ENCODE measurements at places on chromosomes 4 and X.

GRCh38 chr4:153729895-153730294, 29.9 kb downstream of the RNF175 start:
- DNase-seq: no peak

DNA sequence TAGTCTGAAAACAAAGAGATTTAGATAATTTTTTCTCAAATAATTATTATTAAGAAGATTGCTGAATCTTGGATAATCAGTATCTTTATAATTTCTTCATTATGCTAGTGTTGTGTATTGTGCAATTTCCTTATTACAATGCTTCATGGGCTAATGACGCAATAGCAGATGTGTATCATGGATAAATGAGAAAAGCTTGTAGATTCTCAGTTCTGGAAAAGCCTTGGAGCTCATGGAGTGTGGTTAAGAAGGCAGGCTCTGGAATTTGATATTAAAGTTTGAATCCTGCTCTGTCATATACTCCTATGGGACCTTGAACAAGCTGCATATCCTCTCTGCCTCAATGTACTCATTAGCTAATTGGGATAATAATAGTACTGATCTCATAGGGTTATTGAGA, 18.9 kb upstream of the CXCL8 start:
- DNase-seq: no peak

DNA sequence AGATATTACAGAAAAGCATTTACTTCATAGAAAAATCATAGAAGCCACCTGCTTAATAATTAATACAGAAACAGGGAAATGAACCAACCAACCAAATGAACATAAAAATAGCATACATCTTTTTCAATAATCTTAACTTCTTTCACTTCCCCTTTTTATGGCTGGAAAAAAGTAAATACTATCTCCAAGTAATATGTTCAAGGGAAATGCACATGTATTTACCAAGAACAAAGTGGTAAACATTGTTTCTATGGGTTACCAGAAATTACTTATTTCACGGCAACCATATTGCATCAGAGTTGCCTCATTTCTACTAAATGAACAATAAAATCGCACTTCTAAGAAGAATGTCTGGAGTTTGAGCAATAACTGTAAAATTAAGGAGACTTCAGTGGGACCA, 321.3 kb downstream of the TMA16 start:
- DNase-seq: no peak

DNA sequence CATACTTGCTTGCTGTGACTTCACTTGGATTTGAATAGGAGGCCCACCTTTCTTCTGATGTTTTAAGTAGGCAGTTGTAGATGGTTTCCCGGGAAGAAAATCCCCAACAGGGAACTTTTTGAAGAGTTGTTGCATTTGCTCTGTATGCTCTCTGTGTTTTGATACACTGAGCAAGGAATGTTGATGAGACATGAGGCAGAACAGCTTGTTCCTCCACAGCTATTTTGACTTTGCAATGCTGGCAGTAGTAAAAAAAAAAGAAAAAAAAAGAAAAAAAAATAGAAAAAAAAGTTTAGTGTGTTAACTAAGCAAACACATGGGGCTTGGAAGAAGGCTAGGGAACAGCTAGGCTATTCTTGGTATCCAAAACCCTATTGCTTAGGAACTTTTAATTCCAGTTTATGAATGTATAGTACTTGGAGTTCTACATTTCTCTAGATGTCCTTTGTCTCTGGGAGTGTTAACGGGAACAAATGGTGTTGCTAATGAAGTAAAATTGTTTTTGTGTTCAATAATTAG, 23.4 kb upstream of the PAQR3 start:
- DNase-seq: no peak

- no peak for DNase-seq
Measured at GRCh38 chr4:100224721-100225120, 34.5 kb upstream of the DDIT4L start.

DNA sequence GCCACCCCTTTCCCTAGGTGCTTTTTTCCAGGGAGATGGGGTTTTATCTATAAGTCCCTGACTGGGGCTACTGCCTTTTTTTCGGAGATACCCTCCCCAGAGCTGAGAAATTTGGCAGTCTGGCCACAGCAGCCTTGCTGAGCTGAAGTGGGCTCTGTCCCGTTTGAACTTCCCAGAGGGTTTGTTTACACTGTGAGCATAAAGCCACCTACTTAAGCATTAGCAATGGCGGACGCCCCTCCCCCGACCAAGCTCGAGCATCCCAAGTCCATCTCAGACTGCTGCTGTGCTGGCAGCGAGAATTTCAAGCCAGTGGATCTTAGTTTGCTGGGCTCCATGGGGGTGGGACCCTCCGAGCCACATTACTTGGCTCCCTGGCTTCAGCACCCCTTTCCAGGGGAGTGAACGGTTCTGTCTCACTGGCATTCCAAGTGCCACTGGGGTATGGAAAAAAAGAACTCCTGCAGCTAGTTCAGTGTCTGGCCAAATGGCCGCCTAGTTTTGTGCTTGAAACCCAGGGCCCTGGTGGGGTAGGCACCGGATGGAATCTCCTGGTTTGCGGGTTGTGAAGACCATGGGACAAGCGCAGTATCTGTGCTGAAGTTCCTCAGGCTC, 456.4 kb upstream of the HTR2C start:
- DNase-seq: no peak

- DNase-seq: no peak
Measured at GRCh38 chr4:88991746-88992145, 65.2 kb downstream of the FAM13A start.

DNA sequence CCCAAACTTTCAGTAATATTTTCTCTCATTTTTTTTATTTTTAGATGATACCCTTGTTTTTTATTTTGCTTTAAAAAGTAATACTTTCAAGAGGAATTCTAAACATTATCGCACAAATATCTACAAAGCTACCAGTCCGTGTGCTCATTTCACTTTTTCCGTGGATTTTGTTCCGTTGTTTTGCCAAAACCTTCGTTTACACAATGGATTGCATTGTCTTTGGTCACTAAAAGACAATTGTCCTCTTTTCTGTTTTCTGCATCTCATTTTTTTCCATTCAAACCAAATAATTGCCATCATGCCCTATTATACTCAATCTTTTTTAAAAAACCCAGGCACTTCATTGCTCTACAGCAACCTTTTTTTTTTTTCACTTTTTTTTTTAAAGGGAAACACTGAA, 214.9 kb downstream of the CXXC4 start:
- no peak for DNase-seq

DNA sequence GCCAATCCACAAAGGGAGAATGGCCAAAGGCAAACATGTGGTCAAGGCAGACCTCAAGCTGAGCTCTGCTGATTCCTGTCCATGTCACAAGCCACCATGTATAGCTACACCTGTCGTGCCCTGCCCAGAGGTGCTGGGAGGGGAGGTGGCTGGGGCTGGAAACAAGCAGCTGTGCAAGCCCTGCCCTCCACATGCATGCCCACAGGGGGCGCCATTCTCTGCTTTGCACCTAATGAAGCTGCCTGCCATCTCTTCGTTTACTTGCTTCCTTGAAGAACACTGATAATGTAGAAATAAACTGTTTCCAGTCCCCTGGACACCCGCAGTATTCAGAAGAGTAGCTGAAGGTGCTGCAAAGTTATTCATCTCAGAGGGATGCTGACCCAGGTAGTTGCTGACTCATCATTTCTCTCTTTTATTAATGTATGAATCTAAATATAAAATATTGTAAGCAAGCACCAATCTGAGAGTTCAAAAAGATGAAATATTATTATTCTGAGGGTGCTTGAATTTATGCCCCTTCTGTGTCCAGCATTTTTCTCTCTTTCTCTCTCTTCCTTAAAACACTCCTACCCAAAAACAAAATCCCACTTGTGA, 278.6 kb downstream of the ADGRA3 start:
- peak; percentile 73 for DNase-seq

DNA sequence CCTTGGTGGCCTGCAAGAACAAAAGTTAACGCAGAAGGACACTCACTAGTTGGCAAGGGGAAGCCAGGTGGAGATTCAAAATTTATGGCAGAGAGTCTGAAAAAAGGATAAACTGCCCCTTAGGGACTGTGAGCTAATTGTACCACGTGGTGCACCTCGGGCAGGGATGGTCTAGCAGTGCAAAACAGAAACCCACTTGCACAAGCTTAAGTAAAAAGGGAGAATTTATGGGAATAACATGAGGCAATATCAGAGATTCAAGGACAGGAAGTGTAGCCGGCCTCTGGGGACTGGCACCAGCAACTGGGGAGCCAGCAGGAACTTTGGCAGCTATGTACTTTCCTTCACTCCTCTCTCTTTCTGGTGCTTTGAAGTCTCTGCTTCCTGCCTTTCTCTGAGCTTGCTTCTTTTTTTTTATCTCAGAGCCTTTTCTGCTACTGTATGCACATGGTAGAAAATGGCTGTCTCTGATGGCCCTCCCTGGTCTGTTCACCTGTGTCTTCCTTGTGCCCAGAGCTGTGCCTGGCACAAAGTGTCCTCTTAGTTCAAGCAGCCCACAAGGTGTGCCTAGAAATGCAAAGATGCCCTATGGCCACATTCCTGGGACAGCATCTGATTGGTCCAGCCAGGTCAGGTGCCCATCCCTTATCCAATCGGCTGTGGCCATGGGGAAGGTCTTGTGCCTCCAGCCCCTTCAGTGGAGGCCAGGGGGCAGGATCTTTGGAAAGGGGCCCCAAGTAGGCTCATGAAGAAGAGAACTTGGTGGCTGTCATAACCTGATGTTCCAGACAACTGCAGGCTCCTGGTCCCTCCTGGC, 114.8 kb upstream of the ATP6AP2 start:
- no peak for DNase-seq

GRCh38 chr4:186760576-186760975, 36.9 kb upstream of the FAT1 start:
- DNase-seq: no peak

GRCh38 chr4:150297861-150298474, 219.7 kb downstream of the DCLK2 start:
- DNase-seq: peak; percentile 56

DNA sequence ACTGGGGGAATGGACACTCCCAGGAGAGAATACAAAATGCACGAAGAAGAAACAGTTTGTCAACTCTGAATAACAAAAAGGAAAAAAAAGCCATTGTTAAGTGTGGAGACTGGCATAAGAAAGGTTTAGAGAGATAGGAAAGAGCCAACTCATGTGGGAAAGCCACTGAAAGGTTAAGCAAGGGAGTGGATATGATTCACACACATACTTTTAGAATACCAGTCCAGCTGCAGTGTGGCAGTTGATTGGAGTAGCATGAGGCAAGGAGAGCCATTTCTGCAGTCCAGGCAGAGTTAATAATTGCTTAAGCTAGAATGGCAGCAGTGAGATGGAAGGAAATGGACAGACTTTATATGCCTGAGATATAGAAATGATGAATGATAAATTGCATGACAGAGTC, 36.9 kb upstream of the ADAD1 start:
- DNase-seq: no peak

DNA sequence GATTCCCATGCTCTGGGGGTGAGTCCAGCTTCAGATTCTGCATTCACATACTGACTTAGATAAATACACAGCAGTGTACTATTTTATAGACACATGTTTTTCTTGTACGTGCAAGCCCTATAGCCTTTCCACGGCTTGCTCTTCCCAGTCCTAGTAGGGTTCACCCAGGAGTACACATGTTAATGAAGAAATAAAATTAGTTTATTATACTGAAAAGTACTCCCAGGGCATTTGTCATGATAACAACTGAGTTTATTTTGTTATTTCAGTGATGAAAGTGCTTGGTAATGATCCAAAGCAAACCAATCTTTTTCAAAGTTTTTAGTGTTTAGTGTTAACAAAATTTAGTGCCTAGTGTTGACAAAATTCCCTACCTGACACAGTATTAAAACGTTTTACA, 21.3 kb downstream of the MAPK10 start:
- no peak for DNase-seq

GRCh38 chrX:138492371-138492770, 219.1 kb downstream of the FGF13 start:
- no peak for DNase-seq

DNA sequence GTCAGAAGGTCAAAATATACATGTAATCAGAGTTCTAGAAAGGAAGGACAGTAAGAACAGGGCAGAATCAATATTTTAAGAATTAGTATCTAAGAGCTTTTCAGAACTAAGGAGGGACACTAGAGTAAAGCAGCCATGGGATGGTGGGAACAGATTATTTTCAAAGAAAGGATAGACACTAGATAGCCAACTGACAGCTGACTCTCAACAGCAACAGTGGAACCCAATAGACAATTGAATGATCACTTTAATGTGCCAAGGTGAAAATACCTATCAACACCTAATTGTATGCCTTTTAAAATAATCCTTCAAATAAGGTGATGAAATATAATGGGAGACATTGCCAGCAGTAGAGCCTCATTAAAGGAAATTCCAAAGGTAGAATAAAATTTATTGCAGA, 26.5 kb upstream of the CCDC160 start:
- no peak for DNase-seq

DNA sequence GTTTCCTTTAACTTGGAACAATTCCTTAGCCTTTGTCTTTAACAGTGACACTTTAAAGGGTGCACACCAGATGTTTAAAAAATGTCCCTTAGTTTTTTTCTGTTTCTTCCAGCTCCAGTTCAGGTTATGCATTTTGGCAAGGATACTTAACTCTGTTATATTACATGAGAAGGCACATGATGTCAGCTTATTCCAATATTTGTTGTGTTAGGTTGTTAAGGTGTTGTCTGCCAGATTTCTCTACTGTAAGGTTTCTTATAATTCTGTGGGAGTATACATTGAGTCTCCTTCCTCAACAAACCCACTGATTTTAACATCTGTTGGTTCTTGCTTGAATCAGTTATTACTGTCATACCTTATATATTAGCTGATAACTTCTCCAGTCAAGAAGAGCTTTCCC, 33.3 kb downstream of the REST start:
- DNase-seq: no peak

DNA sequence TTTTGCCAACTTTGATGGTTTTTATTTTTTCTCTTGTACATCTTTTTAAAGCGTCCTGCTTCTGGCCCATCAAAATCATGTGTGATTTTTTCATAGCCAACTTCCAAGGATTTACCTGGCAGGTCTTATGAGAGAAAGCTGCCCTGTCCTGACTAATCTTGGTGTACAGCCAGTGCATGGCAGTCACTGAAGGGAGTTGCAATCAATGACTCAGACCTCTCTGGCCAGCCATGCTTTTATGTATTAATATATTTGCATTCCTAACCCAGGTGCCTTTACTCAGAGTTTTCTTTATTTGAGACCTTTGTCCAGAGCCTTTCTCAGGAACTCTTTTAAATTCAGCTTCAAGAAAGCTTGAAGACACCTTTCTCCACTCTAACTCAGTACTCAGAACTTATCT, 691.5 kb upstream of the HTR2C start:
- DNase-seq: no peak

- DNase-seq: no peak
Measured at GRCh38 chrX:42237956-42238355, 314.6 kb upstream of the CASK start.

- no peak for DNase-seq
Measured at GRCh38 chr4:156939139-156939538, 32.5 kb downstream of the PDGFC start.
